ENCODE measurements at places on chromosomes 1 and 21.

- DNase-seq, result no peak
Observed at GRCh38 chr1:71796006-71796405, 486.3 kb downstream of the NEGR1 start.

GRCh38 chr1:234586892-234587485 is 23.0 kb downstream of the IRF2BP2 start:
- DNase-seq, result no peak

GRCh38 chr1:154495496-154496273 is 6.3 kb upstream of the TDRD10 start:
- DNase-seq, result no peak

DNA sequence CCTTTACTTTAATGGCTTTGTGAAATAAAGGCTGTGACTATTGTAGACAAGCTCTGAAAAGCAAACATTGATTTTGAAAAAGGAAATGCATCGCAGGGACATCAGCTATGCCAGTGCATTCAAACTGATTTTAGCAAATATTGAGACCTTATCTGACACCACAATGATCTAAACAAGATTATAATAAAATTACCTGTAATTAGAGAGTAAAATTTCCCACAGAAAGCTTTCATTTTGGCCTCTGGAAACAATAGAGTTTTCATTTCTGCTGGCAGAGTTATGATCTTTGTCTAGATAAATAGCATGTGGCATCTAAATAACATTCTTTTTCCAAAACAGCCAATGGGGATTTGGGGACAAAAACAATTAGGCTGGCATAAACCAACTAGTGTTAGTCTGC is 650.4 kb upstream of the PRMT6 start:
- no peak for DNase-seq

DNA sequence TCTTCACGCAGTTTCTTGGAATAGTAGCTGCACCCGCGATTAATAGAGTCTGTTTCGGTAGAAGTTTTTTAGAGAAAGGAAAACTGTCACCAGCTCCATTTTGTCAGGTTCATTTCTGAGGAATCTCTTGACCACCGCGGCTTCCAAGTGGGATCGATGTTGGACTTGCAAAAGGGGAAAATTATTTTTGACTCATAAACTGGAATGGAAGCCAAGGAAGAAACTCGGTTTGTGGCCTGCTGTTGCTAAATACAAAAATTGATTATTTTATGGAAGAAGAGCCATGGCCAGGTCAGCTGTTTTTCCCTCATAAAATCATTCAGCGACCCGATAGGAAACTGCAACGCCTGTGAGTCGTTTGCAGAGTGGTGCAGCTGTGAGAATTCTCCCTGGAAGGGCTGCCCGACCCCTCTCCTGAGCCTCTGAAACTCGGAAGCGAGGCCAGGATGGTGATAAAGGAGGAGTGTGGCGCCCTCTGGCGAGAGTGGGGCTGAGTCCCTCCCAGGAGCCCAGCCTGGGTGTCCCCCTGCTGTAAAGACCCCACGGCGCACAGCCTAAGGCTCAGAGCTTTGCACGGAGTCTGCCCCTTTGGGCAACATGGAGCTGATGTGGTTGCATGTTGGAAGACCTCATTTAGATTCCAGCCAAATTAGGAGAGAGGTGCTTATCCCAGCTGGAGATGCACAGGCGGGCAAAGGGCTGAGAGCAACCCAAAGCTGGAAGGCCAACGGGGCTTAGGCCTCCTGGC is 83.6 kb upstream of the SLC25A33 start:
- DNase-seq, result no peak

GRCh38 chr1:32334864-32335534 is 1.0 kb downstream of the MARCKSL1 start:
- DNase-seq, result peak; percentile 55

- DNase-seq, result no peak
Observed at GRCh38 chr1:206030714-206031113, 7.0 kb upstream of the CTSE start.

GRCh38 chr1:56432166-56432971 is 147.0 kb downstream of the PLPP3 start:
- DNase-seq, result no peak

- no peak for DNase-seq
Observed at GRCh38 chr1:8676072-8676471, 141.4 kb downstream of the RERE start.

DNA sequence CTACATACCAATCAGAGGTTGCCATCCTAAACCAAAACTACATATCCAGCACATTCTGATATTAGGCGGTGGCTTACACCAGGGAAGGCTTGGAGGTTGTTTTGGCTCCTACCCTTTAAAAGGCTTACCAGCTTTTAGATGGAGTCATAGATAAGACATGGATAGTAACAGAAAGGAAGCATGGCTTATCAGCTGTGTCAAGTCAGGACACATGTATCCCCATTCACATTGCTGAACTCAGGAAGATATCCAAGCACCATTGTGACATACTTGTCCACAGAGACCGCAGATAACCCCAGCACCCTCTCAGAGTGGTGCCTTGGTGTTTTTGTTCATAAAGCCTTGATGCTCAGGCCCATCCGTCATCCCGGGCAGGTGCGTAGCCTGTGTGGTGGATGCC is 39.7 kb downstream of the ADARB1 start:
- DNase-seq, result no peak

GRCh38 chr1:36884801-36885200 is 149.5 kb downstream of the GRIK3 start:
- no peak for DNase-seq

DNA sequence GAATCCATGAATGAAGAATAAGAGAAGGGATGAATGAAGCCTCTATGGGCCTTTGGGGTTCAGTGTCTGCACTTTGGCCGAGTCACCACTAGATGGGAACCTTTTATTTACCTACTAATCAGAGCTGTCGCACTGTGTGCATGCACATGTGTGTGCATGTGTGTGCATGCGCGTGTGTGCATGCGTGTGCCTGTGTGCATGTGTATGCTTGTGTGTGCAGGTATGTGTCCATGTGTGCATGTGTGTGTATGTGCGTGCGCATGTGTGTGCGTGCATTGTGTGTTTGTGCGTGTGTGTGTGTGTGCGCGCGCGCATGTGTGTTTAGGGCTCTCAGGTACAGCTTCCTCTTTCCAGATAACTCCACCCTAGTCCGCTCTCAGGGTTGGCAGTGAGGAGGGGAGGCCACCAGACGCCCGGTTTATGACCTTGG is 20.4 kb upstream of the UBXN10 start:
- no peak for DNase-seq

- DNase-seq, result no peak
Observed at GRCh38 chr1:180123463-180123936, 31.2 kb upstream of the QSOX1 start.

- no peak for DNase-seq
Observed at GRCh38 chr1:67969446-67969845, 81.0 kb downstream of the DIRAS3 start.

GRCh38 chr1:1560178-1560577 is 14.5 kb downstream of the SSU72 start:
- DNase-seq, result no peak

DNA sequence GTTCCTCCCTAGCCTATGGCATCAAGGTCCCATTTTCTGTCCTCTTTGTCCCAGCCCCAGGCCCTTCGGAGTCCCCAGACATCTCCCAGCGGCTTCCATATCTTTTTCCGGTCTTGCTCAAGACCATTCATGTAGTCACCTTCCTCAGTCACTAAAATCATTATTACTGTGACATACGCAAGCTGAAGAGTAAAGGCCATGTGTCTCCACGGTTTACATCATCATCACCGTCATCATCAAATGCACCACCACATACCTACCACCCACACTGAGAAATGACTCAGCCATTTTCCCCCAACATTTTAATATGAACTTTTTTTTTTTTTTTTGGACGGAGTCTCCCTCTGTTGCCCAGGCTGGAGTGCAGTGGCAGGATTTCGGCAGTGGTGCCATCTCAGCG is 43.4 kb downstream of the FHAD1 start:
- DNase-seq, result no peak

DNA sequence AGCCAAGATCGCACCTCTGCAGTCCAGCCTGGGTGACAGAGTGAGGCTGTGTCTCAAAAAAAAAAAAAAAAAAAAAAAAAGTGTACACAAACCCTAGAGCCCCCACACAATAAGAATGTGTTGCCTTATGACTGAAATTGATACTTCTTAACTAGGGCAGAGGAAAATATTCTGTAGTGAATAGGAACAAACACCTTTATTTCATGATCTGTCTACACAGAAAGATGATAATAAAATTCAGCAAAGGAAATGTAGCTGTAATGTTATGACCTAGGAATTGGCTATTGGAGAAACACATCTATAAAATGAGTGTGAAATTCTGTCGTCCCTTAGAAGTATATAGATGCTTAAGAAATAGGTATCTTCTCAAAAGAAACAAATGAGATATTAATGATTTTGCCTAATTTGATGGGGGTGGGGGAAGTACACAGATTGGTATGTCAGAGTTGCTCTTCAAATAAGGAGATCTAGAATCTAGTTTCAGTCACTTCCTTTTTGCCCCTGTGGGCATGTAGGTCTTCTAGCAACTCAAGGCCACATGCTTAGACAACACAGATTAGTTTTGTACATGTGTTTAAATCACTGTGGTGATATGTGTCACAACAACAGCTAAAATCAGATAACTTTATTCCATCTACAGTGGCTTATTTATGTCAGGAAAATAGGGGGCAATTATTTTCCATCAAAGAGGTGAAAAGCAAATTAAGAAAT is 10.7 kb upstream of the GPR25 start:
- no peak for DNase-seq

- no peak for DNase-seq
Observed at GRCh38 chr1:14065486-14065885, 365.5 kb downstream of the PRDM2 start.

DNA sequence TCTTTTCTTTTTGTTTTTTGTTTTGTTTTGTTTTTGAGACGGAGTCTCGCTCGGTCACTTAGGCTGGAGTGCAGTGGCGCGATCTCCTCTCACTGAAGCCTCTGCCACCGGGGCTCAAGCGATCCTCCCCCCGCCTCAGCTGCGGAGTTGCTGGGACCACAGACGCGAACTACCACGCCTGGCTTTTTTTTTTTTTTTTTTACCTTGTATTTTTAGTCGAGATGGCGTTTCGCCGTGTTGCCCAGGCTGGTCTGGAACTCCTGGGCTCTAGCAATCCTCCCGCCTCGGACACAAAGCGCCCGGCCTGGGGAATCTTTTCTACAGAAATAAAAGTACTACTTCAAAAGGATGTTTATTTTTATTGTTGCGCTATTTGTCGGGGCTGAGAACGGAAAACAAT is 1.1 kb upstream of the SETDB1 start:
- DNase-seq, result no peak

DNA sequence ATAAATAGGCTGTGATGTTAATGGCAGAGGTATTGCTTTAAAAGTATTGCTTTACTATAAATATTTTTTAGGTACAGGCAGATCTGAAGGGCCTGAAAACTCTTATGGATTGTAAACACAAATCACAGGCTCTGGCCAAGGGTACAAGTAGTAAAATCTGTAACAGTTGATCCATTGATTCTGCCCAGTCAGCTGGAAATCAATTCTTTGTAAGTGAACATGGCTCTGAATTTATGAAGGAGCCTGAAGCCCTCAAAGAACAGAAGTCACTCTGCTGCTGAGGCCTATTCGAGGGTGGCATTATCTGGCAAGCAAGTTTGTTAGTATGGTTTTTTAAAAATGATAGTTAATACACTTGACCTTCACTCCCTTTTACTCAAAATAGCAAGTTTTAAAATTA is 834.0 kb upstream of the TMPRSS15 start:
- no peak for DNase-seq

DNA sequence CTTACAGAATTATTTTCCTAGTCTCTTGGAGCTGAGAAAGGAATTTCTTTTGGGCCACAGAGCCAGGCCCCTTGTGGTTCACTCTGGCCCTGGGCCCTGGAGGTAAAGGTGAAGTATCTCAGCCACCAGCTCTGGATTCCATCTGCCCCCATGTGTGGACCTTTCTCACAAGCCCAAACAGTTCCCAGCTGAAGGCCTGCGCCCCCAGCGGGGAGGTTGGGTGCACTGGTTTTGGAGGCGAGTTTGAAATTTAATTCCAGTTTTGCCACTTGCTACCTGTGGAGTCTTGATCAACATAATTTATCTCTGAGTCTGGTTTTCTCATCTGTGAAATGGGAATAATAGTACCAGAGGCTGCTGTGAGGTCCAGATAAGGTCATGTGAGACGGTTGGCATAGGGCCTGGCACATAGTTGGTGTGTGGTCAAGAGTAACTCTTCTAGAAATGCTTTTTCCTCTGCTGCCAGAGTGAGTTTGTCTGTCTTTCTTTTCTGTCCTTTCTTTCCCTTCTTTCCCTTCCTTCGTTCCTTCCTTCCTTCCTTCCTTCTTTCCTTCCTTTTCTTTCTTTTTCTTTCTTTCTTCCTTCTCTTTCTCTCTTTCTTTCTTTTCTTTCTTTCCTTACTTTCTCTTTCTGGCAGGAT is 6.1 kb downstream of the AGTRAP start:
- DNase-seq, result no peak

GRCh38 chr1:110291241-110292030 is 47.7 kb upstream of the RBM15 start:
- DNase-seq, result no peak

DNA sequence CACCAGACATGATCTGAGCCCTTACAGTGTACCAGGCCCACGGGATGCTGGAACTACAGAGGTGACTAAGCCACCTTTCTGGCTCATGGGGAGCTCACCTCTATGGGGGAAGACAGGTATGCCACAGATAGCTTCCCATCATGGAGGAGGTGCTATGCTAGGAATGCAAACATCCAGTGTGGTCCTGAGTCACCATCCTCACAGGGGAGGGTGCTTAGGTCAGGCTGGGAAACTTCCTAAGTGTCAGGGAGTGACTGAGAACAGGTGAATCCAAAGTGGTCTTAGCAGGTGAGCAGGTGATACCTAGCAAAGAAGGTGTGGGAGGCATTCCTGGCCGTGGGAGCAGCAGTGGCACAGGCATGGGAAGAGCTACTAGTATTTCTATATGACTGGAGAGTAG is 8.6 kb upstream of the RASSF5 start:
- DNase-seq, result no peak

GRCh38 chr1:177490786-177491185 is 320.0 kb downstream of the BRINP2 start:
- no peak for DNase-seq

GRCh38 chr1:43309405-43310025 is 8.7 kb downstream of the TIE1 start:
- DNase-seq, result no peak

- no peak for DNase-seq
Observed at GRCh38 chr1:115496904-115497527, 144.8 kb upstream of the VANGL1 start.

GRCh38 chr1:182192215-182192614 is 130.7 kb upstream of the ZNF648 start:
- DNase-seq, result no peak

Data from activated gamma-delta T cell (primary cell).